ENCODE measurements at places on chromosomes 1 and 21. TPM values are rescaled to one million over a fixed set of nuclear protein-coding genes. Genes with fewer than 3 reads are reported as not detected.

The CFHR1 gene
- total RNA-seq = not detected

The KPRP gene
- not detected for total RNA-seq

The CFAP57 gene
- total RNA-seq = not detected

The OXCT2 gene
- total RNA-seq = 0.70 TPM

The TSTD1 gene
- total RNA-seq = 45.5 TPM

The NR1I3 gene
- total RNA-seq = not detected

The NBPF10 gene
- 3.8 TPM for total RNA-seq

- no peak for DNase-seq
These were observed 21.3 kb upstream of the PRSS38 start for GRCh38 chr1:227793948-227794816.

DNA sequence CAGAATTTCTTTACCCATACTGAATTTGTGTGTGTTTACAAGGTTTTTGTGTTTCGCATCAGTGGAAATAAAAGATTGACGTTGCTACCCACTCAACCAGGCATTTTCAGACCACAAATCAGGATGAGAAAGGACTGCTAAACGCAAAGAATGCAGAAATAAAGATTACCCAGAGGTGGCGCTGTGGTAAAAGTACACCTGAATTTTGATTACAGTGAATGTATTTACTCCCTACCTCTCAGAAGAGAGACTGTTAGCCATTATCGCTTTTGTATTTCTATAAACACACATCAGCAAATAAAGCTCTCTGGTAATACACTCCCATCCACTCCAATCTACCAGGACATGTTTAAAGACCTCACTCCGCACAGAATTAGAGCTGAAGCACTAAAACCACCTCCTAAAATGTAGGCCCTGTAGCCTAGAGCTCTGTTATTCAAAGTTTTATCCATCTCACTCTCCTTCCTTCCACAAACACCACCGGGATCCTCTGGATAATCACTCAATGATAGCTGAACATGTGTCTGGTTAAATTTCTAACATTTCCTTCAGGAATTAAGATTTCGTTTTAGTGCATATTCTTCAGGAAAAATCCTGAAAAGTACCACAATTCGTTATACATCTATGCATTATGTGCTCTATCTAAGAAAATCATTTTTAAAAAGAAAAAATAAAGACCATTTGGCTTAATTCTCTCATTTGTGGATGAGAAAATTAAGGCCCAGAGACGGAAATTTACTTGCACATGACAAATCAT, 2.5 kb upstream of the LMO4 start:
- DNase-seq = no peak

DNA sequence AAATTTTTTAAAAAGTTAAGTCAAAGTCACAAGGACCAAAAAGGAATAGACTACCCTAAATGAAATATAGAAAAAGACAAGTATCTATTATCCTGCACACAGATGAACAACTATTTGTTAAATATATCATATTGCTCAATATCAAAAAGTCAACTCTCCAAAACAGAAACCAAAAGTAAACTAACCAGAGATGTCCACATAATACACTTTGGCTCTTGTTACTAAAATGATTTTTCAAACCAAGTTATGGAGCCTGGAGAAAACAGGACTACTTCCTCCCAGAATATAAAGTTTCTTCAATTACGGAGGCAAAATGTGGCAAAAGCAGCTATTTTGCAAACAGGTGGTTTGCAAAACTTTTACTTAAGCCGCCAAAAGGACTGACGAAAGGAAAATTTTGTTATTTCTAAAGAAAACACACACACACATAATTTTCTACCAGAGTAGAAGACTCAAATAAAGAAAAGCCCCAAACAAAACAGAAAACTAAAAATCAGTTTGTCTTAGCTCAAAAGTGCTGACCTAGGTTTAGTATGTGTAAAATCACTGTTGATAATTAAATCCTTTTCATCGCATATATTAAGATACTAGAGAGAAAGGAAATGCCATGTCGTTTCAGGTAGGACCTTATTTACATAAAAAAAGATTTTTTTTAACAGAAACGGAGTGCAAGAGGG, 1.1 kb downstream of the DPYD start:
- DNase-seq = no peak

DNA sequence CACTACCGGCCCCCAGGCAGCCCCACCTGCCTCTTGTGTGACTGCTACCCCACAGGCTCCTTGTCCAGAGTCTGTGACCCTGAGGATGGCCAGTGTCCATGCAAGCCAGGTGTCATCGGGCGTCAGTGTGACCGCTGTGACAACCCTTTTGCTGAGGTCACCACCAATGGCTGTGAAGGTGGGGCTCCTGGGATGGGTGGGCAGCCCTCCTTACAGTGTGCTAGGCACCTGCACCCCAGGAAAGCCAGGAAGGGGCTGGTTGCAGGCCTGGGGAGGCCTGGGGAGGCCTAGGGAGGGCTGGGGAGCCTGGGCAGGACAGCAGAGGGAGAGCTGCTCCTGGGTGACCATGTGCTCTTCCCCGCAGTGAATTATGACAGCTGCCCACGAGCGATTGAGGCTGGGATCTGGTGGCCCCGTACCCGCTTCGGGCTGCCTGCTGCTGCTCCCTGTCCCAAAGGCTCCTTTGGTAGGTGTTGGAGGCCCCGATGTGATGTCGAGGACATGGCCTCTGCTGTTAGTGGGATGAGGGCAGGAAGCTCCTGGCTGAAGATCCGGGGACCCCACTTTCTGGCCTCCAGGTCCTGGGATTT, 16.5 kb downstream of the CELSR2 start:
- no peak for DNase-seq

DNA sequence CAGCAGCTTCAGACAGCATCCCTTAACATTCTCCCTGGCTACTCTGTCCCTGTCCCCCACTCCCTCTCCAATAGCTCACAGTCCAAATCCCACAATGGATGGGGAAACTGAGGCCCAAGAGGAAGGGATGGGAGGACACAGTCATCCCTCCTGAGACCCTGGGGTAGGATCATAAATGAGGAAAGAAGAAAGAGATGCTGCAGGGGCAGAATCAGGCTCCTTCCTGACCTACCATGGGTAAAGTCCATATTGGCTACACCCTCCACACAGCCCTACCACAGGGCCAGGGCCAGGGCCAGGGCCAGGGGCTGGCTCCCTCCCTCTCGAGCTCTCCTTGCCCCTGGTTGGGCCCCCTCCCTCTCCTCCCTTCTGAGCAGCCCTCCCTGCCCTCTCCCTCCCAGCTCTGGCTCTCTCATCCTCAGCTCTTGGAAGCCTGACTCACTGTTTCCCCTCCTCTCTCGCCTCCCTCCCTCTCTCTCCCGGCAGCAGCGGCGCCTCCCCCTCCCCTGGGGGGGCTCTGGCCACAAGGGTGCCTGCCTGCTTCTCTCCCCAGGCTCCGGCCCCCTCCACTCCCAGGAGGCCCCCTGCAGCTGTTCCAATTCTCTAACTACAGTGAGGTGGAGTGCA, 4.9 kb downstream of the AHDC1 start:
- no peak for DNase-seq

DNA sequence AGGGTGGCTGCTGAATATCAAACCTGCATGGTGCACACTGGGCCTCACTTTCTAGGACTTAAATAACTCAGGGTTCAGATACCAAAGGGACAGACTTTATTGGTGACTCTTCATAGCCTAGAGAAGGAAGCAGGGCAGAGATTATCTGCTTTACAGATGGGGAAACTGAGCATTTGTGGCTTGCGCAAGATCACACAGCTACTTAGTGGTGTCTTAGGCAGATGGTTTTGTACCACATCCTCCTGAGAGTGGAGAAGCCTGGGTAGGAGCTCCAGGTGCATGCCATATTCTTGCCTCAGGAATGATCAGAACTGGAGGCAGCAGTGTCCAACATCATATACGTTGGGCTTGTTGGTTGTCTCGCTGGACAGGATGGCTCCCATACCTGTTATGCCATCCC, 6.8 kb upstream of the DPH2 start:
- no peak for DNase-seq

GRCh38 chr21:44290327-44291077, 4.8 kb downstream of the AIRE start:
- peak; percentile 5 for DNase-seq

DNA sequence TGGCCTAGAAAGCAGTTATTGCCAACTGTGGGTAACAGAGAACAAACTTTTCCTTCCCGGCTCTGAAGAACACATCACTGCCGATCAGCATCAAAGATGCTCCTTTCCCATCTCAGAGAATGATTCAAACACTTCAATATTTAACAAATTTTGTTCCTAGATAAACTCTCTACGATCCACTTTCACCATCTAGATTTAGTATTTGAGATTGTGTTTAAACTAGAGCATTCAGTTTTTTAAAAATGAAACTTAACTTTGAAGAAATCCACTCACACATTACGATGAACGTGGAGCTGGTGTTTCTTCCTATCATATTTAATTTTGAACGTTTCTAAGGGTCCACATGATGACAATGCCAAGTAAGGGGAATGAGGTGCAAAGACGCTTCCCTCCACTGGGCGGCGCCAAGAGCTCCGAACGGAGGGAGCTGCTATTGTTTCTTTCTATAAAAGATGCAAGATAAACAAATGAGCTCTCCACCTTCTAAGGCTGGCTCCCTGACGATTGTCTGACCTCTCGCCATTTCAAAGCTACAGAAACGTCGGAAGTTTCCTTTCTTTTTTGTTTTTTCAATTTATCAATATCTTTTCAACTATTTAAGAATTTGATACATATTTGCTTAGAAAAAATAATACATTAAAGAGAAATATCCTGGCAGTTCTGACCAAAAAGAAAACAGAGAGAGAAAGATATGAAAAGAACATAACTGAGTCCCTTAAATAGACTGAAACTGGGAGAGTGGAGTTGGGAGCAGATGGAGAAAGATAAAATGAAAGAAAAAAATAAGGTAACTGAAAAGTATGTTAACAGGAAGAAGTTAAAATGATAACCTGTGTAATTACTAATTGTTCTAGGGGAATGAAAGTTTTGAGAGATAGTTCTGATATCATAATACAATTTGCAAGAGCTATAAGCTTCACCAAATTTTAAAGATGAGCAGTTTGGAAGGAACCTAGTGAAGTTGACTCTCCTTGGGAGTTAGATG, 4.4 kb upstream of the BARHL2 start:
- no peak for DNase-seq

- DNase-seq = no peak
These were observed 13.7 kb upstream of the LBR start for GRCh38 chr1:225441314-225442122.

DNA sequence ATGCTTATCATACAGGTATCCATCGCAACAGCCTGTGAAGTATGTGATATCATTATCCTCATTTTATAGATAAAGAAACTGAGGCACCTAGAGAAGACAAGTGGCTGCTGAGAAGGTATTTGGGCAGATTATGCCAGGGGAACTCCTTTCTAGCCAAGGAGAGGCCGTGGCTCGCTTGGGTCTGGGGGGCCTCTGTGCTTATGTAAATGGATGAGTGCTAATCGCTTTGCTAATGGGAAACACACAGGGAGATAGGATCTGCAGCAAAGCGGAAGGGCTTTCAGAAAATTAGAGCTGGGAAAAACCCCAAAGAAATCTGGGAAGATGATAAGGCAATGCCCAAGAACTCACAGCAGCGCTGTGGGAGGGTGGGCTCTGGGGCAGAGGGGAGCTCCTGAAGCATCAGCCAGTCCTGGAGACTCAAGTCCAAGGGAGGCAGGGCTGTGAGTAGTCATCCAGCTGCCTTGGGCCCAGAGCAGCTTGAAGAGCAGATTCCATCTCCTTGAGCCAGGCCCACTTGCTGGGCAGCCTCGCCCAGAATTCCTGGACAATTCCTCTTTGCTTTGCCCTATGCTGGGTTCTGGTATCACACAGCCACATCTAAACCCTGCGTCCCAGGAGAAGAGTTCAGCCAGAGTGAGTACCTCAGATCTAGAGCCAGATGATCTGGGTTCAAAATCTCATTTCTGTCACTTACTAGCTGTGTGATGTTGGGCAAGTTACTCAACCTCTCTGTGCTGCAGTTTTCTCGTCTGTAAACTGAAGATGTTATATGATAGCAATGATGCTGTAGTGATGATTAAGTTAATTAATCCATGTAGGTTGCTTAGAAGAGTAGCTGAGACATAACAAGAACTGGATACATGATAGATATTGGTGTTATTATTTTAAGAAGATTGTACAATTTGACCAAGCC, 36.7 kb downstream of the FOXD2 start:
- no peak for DNase-seq

- DNase-seq = no peak
These were observed 8.7 kb downstream of the PRSS38 start for GRCh38 chr1:227824204-227824603.

GRCh38 chr1:159911326-159912070, 11.5 kb upstream of the CFAP45 start:
- DNase-seq = no peak

All from T-helper 17 cell (primary cell).